DMS 273 treated with DMSO at 0.1 percent for 48 hours (cell line): ENCODE measurements at places on chromosomes 12 and 14.

DNA sequence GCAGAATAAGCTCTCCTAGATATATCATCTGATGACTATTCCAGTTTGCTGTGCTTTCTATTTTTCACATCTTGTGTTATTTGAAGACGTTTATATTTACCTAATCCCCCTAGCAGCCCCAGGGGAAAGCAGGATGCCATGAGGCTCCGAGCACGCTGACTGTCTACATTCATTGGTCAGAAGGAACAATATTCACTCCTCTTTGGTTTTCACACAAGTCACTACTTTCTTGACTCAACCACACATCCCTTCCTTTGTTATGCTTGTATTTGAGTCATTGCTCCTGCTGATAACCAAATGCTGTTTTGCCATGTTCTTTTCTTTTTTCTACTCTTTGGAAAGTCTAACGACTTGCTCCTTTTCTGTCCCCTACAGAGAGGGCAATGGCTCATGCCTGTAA lies 86.5 kb upstream of the SLC38A2 start:
- DNase-seq, result no peak

DNA sequence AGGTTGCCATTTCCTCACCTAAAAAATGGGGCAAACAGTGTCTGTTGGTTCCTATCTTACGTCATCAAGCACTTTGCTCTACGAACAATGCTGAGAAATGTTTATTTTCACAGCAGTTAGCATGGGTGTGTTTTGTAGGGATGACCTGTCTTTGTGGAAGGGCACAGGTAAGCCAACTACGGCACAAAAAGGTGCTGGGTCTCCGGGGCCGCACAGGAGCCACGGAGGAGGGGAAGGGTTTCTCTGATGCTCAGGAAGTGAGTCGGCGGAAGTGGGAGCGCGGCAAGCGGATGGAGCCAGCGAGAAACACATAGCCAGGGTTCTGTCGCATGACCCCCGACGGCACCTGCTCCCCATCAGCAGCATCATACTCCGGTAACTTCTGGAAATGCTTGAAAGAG lies 65.6 kb upstream of the TCL1B start:
- no peak for DNase-seq

DNA sequence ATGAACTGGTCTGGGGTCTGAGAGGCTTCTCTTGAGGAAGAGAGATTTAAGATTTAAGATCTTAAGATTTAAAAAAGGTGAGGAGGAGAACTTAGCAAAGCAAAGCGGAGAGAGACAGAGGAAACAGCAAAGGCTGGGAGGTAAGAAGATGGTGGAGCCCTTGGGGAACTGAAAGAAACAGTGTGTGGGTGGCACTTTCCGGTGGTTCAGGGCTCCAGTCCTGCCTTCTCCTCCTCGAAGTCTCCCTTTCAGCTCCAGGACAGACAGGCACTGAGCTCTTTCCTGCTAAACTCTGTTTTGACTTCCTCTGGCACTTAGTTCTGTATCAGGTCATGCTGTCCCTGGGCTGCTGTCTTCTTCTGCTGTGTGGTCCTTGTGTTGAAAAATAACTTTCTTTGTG lies 298.7 kb upstream of the SRRM4 start:
- no peak for DNase-seq

DNA sequence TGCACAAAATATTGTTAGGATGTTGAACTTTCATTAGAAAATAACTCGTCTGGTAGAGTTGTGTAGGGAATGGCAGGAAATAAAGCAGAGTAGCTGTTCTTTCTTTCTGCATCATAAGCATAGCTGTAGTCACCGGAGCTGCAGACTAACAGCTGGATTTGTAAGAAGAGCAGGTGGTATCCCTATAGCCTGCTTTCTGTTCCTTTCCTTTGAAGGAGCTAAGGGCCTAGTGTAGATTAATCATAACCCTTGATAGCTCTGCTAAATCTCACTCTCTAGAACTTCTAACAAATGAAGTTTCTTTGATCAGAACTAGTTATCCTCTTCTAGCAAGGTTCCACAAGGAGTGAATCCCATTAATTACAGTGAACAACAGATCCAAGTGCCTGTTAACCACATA lies 3.5 kb downstream of the LMO3 start:
- DNase-seq, result no peak

DNA sequence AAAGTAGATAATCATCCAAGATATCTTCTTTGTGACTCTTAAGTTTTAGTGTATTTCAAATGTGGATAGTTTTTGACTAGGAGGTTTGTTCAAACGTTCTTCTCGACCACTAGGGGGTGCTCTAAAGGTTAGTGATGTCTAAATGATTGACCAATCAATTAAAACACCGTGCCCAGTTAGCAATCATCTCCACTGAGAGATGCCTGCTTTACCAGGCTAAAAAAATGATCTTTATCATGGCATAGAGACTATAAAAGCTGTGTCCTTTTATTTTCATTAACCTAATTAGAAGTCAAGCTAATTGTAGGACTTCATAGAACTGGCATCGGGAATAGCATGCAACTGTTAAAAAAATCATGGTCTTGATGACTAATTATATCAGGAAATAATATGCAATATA lies 153.9 kb downstream of the PRKCH start:
- DNase-seq, result no peak

GRCh38 chr12:80422550-80422949 lies 21.5 kb upstream of the PTPRQ start:
- no peak for DNase-seq

DNA sequence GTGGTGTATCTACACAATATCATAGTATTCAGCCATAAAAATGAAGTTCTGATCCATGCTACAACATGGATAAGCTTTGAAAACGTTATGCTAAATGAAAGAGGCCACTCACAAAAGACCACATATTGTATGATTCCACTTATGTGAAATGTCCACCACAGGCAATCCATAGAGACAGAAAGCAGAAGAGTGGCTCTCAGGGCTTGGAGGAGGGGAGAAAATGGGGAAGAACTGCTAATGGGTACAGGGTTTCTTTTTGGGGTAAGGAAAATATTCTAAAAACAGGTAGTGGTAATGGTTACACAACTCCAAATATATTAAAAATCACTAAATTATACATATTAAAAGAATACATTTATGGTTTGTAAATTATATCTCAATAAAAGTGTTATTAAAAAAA lies 16.5 kb downstream of the SCNN1A start:
- DNase-seq, result no peak

DNA sequence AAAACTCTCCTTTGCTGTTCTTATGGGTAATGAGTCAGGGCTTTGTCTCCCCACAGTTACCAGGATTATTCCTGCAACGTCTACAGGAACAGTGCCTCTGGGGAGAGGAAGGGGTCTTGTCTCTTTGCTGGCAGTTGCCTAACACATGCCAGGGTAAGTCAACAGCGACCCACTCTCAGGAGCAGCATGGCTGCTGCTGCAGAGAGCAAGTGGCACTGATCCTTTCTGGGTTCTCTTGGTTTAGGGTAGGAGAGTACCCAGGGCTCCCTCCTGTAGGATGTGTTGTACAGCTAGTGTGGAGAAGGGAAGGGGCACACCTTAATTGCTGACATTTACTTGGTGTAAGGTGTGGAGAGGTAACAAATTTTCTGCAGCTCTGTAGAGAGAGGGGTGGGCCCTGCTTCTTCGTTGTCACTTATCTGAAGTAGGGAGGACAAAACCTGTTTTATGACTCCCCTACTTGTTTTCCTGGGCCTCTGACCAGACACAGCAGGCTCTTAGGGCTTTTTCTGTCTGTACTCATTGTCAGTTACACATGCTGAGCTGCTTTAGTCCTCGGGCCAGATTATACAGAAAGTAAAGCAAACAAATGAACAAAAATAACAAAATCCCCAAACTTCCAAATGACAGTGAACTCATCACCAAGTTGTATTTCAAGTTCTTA lies 168.2 kb downstream of the ACSS3 start:
- no peak for DNase-seq

- no peak for DNase-seq
These were observed 105.6 kb downstream of the VEZT start for GRCh38 chr12:95323212-95323611.

GRCh38 chr14:94868772-94869072 lies 98.8 kb upstream of the GSC start:
- no peak for DNase-seq

GRCh38 chr12:55727643-55728185 lies 1.1 kb downstream of the CD63 start:
- DNase-seq, result no peak

DNA sequence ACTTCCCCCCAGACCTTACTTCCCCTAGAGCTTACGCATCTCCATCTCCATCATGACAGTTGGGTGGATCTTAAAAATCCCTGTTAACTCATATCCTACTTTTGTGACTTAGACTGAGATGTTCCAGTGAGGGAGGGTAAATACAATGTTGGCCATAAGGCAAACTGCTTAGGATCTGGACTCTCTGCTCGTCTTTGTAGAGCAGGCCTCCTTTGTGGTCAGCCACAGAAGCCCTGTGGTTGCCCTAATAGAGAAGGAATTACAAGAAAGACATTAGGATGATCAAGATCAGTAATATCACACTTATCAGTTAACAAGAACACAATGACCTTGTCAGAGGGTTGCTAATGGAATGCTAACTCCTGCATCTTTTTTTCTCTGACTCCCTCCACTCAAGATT lies 52.0 kb downstream of the TMEM132C start:
- DNase-seq, result no peak

GRCh38 chr14:104712881-104713734 lies 10.9 kb upstream of the ADSS1 start:
- DNase-seq, result no peak

GRCh38 chr12:132546647-132547046 lies 56.7 kb downstream of the FBRSL1 start:
- no peak for DNase-seq

DNA sequence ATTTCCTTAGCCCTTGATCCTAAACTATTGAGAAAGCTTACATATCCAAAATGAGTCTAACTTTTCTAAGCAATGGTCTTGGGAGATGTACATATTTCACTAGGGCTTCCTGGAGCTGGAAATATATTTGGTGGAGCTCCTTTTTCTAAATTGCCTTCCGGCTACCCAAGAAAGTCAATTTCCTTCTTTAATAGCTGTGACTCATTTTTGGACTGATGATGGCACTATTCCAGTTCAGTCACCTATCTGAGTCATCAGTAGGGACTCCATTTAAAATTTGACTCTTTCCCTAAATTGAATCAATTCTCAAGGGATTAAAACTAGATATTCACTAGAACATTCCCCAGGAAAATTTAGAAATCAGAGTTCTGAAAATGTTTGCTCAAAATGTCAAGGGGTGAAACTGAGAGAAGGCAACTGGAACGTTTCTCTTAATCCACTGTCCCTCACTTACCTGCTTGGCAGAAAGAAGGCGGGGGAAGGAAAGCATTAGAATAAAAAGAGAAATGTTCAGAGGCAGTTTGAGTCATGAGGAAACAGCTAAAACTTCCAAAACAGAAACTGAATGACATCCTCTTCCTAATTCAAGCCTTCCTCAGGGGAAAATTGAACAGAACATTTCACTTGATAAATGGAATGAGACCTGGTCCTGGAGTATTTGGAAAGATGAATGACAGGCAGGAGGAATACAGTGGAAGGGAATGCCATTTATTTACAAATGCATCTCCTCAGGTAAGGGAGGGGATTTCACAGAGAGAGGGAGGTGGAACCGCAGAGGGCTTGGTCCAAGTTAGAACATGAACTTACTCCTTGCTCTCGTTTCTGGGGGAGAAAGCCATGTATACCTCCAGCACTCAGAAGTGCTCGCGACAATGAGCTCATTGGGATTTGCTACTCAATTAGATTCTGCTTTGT lies 91.2 kb downstream of the RGS6 start:
- no peak for DNase-seq

GRCh38 chr14:69151458-69152180 lies 1.3 kb downstream of the DCAF5 start:
- peak; percentile 56 for DNase-seq

DNA sequence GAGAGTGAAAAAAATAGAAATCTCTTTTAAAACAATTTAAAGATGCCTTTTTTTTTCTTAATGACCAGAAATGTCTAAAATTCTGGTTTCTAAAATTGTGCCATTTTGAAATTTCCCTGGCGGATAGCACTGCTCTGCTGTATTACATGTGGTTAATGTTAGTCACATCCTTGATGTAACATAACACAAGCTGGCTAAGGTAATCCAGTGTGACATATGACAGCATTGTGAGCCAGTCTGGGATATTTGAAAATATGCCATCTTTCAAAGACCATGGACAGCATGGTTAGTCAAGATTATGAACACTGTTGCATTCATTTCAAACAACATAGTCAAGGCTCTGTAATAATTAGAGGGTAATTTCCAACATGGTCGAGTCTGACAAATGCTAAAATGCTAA lies 133.2 kb downstream of the ALX1 start:
- DNase-seq, result no peak

GRCh38 chr14:99625476-99625875 lies 19.5 kb upstream of the HHIPL1 start:
- no peak for DNase-seq

DNA sequence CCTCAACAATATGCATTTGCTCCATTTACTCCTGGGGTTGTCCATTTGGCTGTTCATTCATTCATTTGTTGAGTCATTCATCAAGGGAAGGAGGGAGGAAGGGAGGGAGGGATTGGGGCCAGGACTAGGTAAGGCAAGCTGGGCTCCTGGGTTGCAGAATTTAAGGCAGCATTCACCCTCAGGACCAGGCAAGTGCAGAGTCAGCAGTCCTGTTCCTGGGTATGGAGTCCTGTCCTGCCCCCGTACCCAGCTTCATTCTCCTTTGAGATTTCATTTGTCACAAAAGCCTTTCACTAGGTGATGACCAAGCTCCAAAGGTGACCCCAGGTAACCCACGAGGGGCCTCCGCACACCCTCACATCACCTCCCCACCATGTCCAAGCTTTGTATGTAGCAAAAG lies 178.1 kb downstream of the CHST11 start:
- no peak for DNase-seq

- DNase-seq, result no peak
These were observed 28.8 kb downstream of the OAS2 start for GRCh38 chr12:113007166-113007565.

DNA sequence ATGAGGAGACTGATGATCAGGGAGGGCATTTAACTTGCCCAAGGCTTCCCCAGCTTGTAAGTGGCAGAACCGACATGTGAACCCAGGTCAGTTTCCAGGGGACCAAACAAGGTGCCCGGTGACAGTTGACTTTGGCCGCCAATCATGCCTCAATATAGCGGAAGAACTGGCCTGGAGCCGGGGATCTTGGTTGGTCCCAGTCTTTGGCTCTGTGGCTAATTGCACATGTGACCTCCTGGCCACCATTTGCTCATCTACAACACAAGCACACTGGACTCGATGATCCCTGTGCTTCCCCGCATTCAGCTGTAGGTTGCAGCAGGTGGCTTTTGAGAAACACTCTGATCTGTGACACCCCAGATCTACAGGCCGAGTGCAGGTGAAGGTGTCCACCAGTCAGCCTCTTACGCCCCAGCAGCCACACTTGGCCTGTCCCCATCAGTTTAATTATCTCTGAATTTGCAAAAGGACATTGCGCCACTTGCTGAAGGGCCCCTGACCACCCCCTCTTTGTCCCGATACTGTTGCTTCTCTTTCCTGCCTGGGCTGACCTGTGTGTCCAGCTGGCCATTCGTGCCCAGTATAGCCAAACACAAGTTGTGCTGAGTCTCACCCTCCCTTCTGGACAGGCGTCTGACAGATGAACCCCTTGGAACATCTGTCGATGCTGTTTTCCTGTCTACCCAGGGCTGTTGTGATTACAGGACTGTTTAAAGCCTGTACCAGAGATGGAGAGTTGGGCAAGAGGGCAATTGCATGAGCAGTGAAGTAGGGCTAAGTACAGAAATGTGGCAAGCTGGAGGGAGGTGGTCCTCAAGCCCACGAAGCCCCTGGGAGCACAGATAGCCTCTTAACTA lies 14.1 kb downstream of the ACACB start:
- no peak for DNase-seq
